ENCODE measurements at places on chromosomes 2 and 18.

DNA sequence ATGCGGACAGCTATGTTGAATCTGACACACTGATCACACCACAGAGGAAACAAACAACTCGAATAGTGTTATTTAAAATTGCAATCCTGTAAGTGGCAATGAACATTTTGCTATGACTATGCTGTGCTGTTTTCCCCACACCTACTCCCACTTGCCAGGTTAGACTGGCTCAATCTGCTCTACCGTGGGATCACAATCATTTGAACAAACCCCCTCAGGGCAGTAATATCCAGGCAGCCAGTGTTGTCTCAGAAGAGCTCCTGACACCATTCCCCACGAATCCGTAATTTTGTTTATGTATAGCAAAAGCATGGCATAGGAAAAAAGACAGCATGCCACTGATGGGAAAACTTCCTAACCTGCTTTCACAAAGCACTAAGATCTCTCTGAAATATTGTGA is 284.3 kb downstream of the ERBB4 start:
- DNase-seq: no peak

DNA sequence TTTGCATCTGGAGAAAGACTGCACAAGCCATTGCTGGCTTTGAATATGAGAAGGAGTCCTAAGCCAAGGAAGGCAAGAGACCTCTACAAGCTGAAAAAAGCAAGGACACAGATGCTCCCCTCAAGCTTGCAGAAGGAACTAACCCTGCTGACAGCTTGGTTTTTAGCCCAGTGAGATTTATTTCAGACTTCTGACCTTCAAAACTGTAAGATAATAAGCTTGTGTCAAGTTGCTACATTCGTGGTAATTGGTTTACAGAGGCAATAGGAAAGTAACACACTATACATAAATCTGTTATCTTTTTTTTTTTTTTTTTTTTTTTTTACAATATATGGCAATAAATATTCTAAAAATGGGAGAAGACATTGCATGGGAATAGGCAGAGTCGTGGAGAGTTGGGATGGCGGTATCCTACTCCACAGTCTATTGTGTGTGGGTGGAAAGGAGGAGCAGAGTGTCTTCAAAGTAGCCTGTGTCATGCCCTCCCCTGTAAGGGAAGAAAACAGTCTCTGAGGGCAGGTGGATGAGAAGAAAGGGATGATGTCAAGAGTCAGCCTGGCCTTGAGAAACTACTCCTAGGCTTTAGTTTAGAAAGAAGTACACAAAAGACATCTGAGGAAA is 196.9 kb downstream of the THSD7B start:
- no peak for DNase-seq

DNA sequence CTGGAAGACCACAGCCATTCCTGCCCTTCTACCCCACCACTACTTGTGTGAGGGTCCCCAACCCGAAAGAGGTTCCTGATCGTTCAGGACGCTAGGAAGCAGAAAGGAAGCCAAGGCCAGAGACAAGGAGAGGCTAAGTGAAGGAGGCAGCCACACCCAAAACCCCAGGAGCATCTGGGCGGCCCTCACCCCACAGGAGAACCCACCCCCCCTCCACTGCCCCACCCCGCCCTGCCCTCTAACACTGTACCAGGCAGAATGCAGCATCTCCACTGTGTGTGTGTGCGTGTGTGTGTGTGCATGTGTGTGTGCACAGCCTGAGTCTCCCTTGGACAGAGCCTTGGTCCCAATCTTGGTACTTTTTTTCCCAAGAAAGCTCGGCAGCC is 207.5 kb upstream of the HAAO start:
- peak; percentile 27 for DNase-seq

- DNase-seq: no peak
These were observed 15.3 kb downstream of the CYTIP start for GRCh38 chr2:157428500-157429175.

DNA sequence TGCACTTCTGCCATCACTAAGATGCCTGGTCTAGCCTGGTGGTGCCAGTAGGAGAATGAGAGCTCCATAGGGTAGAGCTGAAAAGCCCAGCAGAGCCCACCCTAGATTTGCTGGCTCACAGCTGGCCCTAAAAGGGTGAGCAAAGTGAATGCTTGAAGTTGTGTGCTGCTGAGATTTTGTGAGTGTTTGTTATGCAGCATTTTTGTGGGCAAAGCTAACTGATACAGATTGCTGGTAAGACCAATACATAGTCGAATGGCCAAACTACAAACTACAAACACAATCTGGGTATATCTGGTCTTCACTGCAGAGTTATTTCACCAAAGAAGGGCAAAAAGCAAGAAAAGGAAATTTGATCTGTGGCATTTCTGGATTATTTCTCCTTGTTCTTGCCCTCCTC is 7.1 kb upstream of the AGAP1 start:
- no peak for DNase-seq

DNA sequence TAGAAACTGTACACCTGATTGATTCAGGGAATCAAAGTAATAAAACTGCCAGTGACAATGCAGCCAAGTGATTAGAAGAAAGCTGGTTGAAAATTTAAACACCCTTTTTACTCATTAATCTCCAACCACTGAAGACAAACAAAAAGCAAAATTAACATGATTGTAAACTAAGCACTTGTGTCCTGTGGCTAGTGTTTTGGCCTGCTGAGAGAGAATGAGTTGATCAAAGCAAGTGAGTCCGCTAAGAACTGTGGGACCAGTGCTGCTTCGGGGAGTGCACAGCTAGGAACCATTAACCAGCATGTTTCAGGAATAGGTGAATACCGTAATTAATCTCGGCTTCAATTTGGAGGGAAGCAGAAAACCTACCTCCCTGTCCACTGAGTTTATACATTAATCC is 13.6 kb upstream of the PAPOLG start:
- DNase-seq: no peak

DNA sequence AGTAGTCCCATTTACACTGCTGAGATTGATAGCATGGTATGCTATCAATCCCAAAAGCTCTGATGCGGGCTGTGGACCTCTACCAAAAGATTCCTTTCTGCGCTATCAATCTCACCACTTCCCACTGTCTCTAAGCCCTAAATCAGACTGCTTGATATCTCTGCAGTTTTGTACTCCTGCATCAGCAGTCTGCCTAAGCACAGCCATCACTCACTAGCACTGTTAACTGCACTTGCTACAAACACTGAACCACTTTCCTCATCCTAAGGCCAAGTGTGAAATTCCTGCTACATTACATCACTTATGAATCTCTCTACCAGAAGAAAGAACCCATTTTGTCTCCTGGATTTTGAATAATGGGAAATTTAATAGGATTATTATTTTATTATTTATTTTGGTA is 237.0 kb downstream of the HNMT start:
- no peak for DNase-seq

GRCh38 chr2:2536416-2537056 is 205.5 kb upstream of the MYT1L start:
- DNase-seq: no peak

DNA sequence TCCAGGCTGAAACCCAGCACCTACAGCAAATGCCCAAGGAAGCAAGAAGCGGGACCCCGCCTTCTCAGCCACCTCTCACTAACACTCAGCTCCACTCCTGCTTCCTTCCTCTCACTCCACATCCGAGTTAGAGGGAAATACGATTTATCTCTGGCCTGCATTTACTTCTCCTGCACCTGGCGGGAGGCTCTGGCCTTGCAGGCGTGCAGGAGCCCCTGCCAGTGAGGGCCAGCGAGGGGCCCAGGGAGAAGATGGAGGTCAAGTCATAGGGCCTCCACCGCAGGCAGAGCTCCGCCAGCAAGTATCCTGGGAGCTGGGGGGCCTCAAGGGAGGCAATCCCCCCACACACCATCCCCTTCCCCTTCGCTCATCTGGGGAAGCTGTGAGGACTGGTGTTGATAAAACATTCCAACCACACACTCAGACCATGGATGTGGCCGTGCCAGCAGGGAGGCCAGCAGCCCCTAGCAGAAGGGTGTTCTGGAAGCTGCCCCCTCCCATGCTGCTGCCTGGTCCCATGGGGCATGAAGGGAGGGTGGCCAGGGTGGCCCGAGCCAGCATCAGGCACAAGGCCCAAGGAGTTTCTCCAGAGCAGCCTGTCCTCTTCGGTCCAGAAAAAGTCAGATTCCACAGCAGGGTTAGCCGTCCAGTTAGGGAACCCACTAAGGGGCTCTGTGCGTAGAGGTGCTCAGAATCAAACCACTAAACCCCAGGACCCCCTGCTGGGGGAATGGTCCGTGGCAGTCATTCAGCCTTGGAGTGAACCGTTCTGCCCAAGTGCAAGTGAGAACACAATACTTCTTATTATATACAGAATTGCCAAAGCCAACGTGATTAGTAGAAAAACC is 91.2 kb downstream of the HDAC4 start:
- no peak for DNase-seq

- DNase-seq: peak; percentile 69
These were observed 2.9 kb upstream of the NEURL3 start for GRCh38 chr2:96507957-96508520.
